ENCODE measurements at places on chromosomes 1 and 21. TPM values are rescaled to one million over a fixed set of nuclear protein-coding genes. Genes with fewer than 3 reads are reported as not detected.

DNA sequence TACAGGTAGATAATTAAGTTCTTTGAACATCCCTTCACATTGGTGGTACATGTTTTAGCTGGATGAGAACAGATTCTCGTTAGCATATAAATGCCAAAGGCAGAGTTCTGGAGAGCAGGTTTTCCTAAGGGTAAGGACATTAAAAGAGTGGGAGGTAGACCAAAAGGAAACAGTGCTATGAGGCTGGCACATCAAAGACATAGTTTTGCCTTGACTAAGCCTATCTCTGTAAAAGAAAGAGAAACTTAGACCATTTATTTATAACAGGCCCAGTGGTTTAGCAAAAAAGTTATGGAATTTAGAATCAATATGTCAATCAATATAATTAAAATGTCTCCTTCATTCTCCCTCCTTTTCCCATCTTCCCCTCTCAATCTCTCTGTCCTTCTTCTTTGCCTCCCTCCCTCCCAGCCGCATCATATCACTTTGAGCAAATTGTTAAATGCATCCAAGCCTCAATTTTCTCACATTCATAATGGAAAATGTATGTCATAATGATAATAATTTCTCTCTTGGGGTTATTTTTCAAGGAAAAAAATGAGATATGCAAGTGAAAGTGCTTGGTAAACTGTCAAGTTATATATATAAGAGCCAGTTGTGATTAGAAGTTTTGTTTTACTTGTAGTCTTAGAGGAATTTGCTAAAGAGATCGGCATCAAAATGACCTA lies 209.9 kb upstream of the SGIP1 start:
- no peak for DNase-seq

- no peak for DNase-seq
These were observed 436.8 kb downstream of the PTPRU start for GRCh38 chr1:29673228-29673500.

DNA sequence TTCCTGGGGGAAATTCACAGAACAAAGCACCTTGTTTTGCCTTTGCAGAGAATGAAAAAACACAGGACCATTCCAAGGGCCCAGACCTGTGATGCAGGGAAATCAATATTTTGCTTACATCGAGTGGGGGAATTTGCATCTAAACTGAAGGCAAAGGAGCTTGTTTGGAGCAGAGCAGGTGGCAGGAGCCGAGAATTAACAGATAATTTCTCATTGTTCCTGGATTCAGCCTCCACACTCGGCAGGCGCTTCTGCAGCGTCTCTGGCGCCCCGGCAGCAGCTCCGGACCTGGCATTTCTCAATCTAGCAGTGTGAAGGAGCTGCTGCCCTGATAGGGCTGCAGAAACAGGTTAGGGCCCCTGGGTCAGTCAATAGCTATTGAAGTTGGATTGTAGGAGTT lies 2.0 kb upstream of the SYT6 start:
- DNase-seq: no peak

GRCh38 chr1:225517697-225518096 lies 89.9 kb upstream of the LBR start:
- no peak for DNase-seq

- no peak for DNase-seq
These were observed 24.0 kb downstream of the SCMH1 start for GRCh38 chr1:41218152-41218551.

DNA sequence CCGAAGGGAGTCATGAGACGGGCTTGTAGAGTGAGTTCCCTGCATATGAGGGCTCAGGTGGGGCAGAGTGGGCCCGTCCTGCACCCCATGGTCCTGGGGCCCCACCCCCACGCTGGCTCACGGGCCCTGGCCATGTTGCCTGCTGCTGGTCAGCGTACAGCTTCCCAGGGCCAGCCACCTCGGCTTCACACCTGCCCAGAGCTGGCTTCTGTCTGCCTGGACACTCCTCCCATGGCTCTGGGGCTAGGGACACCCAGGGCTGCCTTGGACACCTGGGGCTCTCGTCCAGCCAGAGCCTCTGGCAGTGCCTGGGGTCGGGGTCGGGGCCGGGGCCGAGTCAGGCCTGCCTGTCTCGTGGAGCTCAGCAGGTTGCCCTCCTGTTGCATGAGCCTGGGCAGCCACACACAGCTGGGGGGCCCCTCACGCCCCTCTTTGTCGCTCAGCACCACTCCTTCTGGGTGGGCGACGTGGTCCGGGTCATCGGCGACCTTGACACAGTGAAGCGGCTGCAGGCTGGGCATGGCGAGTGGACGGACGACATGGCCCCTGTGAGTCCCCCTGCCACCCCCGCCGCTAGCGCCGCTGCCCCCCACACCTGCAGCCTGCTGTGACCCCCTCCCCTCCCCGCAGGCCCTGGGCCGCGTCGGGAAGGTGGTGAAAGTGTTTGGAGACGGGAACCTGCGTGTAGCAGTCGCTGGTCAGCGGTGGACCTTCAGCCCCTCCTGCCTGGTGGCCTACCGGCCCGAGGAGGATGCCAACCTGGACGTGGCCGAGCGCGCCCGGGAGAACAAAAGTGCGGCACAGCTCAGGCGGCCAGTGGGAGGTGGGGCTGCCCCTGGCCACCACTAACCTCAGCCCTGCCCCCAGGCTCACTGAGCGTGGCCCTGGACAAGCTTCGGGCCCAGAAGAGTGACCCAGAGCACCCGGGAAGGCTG lies 5.5 kb upstream of the MMP23B start:
- no peak for DNase-seq

KCNT2 gene
- polyA plus RNA-seq: 0.41 TPM

DNA sequence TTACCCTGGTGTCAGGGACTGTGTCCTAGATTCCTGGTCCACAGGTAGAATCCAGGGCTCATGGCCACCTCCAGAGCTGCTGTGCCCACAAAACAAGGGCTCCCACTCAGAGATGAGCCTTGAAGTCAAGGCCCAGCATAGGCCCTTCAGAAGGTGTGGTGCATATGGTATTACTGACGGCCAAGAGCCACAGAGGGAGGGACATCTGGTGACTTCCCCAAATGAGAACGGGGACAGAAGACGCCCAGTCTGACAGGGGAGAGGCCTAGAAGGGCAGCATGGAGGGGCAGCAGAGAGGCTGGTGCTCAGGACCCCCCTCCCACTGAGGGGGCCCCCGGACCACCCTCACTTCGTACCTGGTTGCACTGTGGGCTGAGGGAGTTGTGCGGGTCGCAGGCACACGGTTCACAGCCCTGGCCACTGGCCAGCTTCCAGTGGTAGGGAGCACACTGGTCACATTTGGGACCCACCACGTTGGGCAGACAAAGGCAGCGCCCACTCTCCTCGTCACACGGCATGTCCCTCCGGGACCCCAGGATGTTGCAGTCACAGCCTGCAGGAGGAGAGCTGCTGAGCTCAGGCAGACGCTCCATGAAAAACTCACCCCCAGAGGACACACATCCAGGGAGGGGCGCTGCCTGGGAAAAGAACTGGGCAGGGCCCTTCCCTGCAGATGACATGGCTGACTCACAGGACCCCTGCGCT lies 25.0 kb downstream of the LAMB3 start:
- DNase-seq: no peak

- no peak for DNase-seq
These were observed 25.7 kb downstream of the DIO1 start for GRCh38 chr1:53919675-53920066.

GRCh38 chr21:34771512-34772028 lies 102.8 kb downstream of the CLIC6 start:
- no peak for DNase-seq

DNA sequence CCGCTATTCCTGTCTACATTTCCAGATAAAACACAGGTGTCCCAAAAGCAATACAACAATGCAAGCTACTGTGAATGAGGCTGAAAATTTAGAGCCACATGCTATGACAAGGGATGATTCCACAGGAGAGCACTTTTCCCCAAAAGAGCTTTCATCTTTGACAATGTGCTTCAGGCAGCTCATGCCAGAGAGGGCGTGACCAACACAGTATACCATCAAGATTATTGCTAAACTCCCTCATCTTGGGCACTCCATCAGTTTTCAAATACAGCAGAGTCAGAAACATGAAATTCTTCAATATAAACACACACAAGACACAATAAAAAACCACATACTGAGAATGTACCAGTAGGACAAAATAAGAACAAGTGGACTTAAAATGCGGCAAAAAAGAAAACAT lies 6.7 kb downstream of the GON4L start:
- no peak for DNase-seq

GRCh38 chr1:19811206-19811851 lies 3.8 kb downstream of the RNF186 start:
- no peak for DNase-seq

GRCh38 chr1:24707687-24708086 lies 37.6 kb upstream of the CLIC4 start:
- no peak for DNase-seq

DNA sequence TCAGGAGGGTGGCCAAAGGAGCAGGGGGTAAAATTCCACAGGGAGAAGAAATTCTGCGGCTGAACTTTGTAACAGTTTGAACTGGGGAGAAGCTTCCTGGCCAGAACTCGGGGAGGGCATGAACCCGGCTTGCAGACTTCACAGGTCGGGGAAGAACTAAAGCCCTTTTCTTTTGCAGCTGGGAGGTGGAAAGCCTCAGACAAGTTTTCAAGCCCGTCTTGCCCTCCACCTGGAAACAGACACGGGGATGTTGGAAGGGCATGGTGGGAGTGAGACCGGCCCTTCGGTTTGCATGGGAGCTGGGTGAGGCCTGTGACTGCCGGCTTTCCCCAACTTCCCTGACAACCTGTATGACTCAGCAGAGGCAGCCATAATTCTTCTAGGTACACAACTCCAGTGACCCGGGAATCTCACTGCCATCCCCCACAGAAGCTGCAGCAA lies 11.3 kb downstream of the THEM4 start:
- DNase-seq: no peak

- DNase-seq: no peak
These were observed 20.4 kb upstream of the FMOD start for GRCh38 chr1:203371288-203371687.

KRTAP20-4 gene
- polyA plus RNA-seq: not detected

DNA sequence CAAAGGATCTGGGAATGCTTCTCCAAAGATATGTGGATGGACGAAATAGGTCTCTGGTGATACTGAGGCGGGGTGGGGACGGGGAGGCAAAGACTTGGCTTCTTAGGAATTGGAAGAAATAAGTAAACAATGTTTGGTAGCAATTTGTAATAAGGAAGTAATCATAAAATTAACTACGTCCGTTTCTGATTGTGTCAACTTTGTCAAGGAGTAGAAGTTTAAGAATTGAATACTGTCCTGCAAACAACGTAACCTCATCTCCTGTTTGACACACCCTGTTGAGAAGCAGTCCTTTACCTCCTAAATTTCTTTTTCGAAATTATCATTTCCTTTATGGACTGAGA lies 471 bp downstream of the POLR3C start:
- no peak for DNase-seq

ZBTB37 gene
- polyA plus RNA-seq: 4.1 TPM

DNA sequence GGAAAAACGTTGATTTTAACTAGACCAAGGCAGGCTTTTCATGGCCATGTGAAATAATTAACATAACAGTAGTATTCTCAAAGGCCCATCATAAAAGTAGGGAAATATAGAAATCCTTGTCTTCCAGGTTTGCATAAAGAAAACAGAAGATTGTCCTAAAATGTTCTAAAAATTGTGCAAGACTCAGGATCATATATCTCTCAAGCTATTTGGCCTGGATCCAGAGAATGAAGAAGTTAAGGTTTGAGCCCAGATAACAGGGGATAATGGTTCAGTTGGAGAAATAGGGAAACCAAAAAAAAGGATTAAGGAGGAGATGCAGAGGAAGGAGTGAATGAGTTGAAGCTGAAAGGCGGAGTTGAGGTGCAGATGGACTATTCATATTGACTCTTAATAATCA lies 555.5 kb upstream of the NR5A2 start:
- DNase-seq: no peak

NBPF4 gene
- polyA plus RNA-seq: 0.11 TPM

GRCh38 chr1:205225901-205226765 lies 1.6 kb upstream of the TMCC2 start:
- DNase-seq: no peak

HSF2BP gene
- polyA plus RNA-seq: 0.71 TPM

C1orf116 gene
- 0.98 TPM for polyA plus RNA-seq

DNA sequence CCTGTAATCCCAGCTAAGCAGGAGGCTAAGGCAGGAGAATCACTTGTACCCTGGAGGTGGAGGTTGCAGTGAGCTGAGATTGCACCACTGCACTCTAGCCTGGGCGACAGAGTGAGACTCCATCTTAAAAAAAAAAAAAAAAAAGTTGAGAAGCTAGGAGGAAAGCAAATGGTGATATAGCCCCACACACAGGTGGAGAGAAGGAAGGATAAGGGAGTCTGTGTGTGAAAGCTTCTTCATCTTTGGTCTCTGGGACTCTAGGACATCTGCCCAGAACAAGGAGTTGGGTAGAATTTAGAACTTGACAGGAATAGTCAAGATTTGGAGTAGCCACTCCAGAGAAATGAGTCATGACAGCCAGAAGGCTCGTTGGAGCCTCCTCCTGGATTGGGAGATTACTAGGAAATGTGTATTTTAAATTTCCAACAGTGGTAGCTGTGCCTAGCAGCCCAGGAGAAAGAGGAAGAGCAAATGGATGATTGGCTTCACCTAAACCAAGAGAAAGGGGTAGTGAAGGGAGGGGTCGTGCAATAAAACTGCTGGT lies 19.9 kb downstream of the NPL start:
- DNase-seq: no peak

DNA sequence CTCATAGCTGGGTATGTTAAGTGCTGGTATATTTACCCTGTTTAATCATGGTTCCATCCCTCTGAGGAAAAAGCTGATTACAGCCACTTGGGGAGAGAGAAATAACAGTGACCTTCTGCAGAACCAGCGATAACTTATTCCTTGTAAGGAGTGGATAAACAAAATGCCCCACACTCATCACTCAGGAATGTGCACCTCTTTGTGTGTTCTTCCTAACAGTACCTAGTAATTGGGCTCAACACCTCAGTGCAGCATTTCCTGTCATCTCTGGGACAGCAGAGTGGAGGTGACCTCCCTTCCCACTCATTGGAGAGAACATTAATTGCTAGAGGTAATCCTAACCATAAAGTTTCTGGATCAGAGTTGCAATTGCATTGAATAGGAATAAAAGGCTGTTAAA lies 112.5 kb upstream of the F3 start:
- DNase-seq: no peak

- no peak for DNase-seq
These were observed 31.8 kb upstream of the PDC start for GRCh38 chr1:186492531-186493291.

LCE2C gene
- 1.7 TPM for polyA plus RNA-seq

DNA sequence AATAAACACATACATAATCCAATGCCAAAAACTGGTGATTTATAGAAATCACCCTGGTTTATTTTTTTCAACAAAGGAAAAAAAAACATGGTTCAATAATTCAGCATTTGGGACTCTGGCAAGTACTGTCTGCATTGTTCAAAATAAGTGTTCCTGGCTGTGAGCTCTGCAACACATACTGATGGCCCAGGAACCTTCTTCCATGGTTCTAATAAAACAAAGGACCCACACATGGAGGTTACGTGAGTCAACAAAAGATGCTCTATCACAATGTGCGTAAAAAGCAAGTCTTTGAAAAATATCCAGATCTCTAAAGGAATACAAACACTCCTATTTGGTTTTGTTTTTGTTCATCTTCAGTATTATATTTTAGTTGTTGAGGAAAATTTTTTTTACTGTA lies 37.9 kb upstream of the C1orf198 start:
- DNase-seq: no peak
